ENCODE measurements at places on chromosomes 7 and 10.

- peak; percentile 76 for DNase-seq
Observed at GRCh38 chr7:28296571-28297483, 115.5 kb upstream of the CREB5 start.

DNA sequence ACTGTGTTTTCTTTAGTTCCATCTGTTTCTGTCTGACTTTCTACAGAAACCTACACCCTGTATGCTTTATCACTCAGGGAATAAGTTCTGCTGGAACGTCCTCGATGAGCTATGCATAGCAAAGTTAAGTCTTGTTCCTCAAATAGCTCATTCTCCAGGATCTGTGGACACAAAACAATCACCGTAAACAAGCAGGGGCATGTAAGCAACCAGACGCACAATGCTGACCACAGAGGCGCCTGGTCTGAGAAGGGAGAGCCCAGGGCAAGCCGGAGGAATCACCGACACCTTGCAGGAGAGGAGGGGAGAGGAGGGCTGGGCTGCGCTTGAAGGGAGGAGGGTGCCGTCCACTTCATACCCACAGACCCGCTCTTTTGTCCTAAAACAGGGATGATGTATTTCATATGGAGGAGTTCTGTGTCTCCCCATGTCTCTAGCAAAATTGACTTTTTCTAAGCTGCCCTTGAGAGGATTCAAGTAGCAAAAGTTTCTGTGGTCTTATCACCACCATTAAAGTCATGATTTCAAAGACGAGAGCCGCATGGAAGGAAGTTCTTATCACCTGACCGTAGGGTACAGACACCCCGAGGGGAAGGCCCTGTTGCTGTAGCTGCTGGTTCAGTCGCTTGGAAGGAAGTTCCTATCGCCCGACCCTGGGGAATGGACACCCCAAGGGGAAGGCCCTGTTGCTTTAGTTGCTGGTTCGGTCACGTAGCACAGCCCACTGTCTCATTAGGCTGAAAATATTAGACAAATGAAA lies 14.3 kb downstream of the CALML3 start:
- no peak for DNase-seq

DNA sequence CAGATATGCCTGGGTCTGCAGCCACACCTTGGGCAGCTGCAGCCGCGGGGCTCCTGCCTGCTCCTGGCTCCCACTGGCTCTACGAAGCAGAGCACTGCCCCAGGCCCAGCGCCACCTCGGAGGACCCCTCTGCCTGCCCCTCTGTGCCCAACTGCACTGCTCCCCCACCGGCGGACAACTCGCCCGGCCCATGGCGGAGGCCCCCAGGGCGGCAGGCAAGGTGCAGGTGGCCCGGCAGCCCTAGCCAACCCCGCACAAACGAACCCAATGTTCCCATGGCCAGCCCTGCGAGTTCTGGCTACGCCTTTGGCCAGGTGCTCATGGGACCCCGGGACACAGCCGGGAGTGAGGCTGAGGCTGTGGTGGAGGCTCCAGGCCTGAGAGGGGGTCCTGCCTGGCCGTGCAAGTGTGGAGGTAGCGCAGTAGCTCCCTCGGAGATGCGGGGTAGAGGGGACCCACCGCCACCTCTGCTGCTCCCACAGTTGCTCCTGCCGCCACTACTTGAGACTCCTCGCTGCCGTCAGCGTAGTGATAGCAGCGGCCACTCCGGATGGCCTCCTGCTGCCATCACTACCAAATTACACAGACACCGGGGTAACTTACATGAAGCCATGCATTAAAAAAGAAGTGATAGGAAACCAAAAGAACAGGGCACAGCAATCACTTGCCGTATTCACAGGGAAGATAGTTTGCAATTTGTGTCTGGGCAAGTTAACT lies 97.3 kb upstream of the SP4 start:
- DNase-seq = no peak

GRCh38 chr7:113015034-113015645 lies 71.5 kb downstream of the GPR85 start:
- DNase-seq = peak; percentile 58

GRCh38 chr10:97128516-97129154 lies 57.1 kb downstream of the SLIT1 start:
- no peak for DNase-seq

DNA sequence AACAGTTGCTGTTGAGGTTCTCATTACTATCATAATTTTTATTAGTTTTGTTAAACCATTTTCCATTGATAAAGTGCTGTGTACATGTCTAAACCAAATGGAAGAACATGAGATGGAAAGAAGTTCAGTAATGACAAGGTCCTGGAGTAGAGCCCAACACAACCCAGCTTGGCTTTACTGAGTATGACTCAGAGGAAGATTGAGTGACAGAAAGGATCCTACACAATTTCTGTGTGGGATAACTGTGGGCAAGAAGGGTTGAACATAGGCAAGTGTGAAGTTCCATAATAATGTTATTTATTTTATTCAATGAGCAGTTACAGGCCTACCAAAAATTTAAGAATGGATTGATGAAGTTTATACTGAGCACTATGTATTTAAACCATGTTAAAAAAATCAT lies 15.9 kb downstream of the PRKG1 start:
- DNase-seq = no peak
